IPS DF 19.7 (cell line): ENCODE measurements at places on chromosomes 5 and 9.
A peak's percentile ranks its signal among the peaks of the same experiment; 100 is the strongest.

- no peak for DNase-seq
These were observed 223.8 kb downstream of the TLE1 start for GRCh38 chr9:81465468-81466011.

- DNase-seq = no peak
These were observed 455.8 kb upstream of the PTGER4 start for GRCh38 chr5:40223884-40224402.

DNA sequence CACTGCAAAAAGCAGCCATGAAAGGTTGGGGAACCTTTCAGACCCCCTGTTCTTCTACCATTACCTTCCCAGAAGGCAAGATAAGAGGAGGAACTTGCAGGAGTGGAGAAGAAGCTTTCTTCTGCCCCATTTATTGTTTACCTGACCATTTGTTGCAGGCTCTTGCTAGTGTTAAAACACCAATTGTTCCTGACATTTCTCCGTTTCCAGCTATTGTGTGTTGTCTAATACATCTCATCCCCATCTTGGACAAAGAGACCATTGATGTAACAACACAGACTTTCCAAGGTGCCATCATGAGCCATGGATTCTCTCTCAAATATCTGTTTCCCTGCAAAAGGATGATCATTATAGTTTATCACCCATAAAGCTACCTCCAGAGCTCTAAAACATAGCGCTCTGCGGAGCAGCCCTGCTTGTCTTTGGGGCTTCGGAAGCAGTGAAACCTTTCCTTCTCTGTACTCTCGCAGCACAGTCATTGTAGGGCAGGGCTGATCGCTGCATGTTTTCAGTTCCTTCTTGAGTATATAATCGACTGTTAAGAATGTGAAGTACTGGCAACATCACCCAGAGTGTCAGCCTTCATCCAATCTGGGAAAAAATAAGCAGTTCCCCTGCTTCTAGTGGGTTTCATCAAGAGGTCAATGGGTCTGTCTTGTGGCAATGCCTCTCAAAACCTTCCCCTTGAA is 680.0 kb downstream of the SEMA5A start:
- DNase-seq = no peak

DNA sequence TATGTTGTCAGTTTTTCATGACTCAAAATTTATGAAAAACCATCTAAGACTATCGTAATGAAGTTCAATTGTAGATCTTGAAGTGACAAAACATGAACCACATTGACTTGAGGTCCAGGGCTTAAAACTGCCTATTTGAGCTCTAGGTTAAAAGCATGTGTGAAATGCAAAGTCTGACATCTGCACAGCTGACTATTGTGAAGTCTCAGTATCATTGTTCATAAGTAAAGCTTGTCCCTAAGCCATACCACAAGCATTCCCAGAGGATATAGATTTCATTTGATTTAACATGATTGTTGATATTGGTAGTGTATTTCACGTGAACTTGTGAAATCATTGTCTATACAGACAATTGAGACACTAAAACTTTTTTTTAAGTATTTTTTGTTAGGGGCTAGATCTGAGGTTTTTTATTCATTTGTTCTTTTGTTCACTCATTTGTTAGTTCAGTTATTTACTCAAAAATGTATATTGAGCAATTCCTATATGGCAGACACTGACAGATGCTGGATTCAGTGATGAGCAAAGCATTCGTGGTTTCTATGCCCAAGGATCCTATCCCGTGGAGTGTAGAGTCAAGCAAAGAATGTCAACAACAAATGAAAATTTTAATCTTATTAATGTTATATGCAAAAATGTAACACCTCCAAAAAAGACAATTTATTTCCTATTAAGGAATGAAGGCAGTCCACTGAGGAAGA is 485.2 kb downstream of the RAB3C start:
- no peak for DNase-seq

DNA sequence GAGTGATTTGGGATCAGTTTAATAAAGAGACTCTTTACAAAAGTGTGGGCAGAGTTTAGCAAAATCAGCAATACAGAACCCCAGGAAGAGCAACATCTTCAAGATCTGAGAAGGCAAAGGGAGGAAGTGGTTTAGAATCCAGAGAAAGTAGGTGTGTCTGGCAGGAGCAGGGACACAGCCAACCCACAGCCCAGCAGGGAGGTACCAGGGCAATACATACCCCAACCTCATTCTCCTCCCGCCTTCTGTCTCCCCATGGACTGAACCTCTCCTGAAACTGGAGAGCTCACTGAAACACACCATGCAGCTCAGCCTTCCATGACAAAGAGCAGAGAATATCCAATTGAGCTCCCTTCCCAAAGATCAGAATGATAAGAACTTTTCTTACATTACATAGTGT is 283.4 kb downstream of the PRELID2 start:
- no peak for DNase-seq

- peak; percentile 1 for DNase-seq
These were observed 48.1 kb upstream of the PRR16 start for GRCh38 chr5:120415985-120416384.

- DNase-seq = no peak
These were observed 15.2 kb downstream of the CCDC125 start for GRCh38 chr5:69317391-69317790.

DNA sequence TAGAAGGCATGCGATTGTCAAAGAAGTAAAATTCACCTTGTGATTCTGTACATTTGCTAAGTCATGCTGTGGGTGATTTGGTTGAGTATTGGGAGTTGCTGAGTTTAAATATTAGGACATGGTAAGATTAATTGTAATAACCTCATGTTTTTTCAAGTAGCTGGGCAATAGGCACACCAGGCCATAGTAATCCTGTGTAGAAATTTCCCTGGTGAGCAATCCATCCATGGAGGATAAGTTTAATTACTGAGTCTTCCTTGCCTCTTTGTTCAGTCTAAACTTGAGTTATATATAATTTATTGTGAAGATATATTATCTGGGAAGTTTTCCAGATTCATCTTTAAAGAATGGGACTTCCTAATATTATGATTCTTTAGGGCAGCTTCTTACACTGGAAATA is 221.1 kb upstream of the NUDT12 start:
- no peak for DNase-seq

DNA sequence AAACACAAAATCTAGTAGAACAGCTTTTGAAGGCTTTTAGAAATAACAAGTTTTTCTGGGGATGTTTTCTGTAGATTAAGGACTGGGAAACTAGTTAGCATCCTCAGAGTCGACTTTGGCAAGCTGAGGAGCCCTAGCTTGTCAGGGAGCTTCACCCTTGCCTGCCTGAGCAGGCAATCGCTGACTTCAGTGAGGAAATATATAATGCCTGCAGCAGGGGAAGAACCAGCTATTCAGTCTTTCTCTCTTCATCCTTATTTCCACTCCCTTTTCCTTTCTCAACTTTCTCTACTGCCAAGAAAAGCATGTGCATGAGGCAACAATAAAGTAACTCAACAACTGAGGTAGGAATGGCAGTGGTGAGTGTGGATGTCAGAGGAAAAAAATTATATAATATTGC is 54.7 kb downstream of the PLK2 start:
- DNase-seq = no peak
